ENCODE measurements at places on chromosomes 7 and 10.
A peak's percentile ranks its signal among the peaks of the same experiment; 100 is the strongest.

DNA sequence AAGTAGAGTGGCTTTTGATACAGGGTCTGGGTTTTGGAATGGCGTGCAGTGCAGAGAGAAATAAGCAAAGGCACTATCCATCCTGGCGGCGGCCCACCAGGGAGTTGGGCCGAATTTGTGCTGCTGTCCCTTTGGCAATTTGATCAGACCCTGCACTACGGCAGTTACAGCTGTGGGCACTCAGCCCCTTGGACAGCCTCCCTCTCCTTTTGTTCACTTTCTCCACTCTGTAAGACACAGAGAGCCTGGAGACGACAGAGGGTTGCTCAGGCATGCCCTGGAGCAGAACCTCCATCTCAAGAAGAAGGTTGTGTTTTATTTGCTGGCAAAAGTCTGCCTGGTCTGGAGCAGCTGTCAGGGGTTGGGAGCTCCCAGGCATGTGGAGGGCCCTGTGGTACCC, 55.8 kb downstream of the LHPP start:
- no peak for DNase-seq

GRCh38 chr7:99024066-99024465, 119.8 kb downstream of the SMURF1 start:
- no peak for DNase-seq

GRCh38 chr7:109284943-109285342, 715.3 kb downstream of the DNAJB9 start:
- DNase-seq = no peak

GRCh38 chr7:107047902-107048782, 3.6 kb downstream of the PRKAR2B start:
- DNase-seq = no peak

DNA sequence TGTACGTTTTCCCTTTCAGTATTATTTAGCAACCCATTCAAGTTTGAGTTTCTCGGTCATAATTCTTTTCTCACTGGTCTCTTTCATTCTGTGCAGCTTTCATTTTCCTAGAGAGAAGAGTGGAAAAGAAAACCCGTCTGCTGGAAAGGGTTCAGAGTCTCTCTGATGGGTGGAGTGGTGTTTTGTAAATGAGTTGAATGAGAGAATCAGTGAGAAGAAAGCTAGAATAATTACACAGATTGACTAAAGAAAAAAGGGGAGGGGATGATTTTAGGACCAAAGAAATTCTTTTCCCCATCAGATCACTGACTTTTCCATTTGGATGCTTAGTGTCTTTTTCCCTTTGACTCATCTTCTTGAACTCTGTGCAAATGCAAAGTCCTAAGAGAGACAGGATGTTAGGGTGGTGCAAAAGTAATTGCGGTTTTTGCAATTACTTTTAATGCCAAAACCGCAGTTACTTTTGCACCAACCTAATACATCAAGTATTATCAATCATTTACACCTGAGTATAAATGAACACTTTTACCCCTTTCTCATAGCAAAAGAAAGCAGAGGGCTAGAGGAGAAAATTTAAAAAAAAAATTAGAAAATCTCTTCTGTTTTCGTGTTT, 242.1 kb upstream of the SP4 start:
- no peak for DNase-seq

DNA sequence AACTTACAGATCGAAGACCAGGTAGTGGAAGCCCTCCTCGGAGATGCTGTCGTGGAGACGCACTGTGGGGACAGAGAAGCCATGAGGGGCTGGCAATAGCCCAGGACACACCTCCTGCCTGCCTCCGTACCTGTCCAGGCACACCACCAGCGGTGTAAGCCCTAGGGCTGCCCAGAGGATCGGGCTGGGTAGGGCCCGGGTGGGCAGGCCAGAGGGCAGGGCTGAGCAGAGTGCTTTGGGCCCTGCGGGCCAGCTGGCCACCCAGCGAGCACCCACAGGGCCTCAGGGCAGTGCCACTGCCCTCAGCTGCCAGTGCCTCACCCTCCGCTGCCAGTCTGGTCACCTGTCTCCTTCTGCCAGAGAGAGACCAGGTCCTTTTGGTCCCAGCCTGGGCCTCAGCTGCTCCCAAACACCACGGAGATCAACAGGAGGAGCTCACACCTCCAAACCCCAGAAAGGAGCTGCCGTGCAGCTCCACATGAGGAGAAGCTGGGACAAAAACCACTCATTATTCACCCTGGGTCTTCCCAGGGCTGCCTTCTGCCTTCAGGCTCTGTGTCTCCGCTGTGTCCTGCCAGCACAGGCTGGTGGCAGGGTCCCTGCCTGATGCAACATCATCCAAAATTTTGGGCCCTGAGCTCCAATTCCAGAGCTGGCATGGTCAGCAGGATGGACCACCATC, 58.2 kb downstream of the YKT6 start:
- no peak for DNase-seq

DNA sequence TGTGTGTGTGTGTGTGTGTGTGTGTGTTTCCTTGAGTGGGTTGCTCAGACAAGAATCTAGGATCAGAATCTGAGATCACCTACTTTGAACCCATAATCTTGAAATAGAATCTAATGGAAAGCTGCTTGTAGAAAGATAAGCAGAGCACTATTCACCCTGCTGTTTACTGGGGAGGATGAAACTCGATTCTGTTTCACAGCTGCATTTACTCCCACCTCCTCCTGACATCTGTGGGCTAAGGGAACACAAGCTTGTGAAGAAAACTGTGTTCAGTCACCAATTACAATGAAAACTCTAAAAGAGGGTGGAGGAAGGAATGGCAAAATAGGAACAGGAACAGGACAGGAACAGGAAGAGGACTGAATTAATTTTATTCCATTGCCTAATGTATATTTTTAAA, 269.5 kb downstream of the TSPAN12 start:
- no peak for DNase-seq

DNA sequence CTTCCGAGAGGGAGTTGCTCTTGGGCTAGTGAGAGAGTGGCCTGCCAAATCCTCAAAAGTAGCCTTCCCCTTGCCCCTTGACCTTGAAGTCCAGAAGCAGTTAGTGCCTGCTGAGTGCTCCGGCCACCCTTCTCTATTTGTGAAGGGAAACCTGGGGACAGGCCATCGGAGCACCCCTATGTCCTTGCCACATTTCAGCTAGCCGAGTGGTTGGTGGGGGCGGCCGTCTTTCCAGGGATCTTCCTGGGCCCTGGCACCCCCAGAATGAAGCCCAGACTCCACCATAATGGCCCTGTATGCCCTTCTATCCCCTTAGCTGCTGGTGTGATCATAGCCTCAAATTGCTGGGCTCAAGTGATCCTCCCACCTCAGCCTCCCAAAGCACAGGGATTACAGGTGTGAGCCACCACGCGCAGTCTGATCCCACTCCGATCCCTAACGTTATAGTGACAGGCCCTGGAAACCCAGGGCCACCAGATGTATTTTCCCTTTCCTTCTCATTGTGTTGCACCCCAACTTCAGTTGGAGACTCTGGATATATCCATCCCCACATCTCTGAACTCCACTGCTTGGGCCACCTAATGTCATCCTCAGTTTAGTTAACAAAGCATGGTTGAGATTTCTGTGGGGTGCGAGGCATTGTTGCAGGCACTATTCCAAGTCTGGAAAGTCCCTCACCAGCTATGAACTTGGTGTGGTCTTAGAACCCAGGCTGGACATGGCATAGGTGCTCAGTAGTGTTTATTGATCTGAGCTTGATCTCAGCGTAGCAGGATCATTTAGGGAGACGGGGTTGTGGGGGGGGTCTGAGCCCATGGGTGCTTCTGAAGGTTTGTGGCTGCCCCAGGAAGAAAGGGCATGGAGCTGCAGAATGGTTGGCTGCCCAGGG, 1.6 kb downstream of the TSPAN14 start:
- no peak for DNase-seq

GRCh38 chr10:33334805-33335550, 511 bp upstream of the NRP1 start:
- DNase-seq = peak; percentile 47

GRCh38 chr7:67809586-67809985, 813.0 kb downstream of the TYW1 start:
- DNase-seq = no peak

DNA sequence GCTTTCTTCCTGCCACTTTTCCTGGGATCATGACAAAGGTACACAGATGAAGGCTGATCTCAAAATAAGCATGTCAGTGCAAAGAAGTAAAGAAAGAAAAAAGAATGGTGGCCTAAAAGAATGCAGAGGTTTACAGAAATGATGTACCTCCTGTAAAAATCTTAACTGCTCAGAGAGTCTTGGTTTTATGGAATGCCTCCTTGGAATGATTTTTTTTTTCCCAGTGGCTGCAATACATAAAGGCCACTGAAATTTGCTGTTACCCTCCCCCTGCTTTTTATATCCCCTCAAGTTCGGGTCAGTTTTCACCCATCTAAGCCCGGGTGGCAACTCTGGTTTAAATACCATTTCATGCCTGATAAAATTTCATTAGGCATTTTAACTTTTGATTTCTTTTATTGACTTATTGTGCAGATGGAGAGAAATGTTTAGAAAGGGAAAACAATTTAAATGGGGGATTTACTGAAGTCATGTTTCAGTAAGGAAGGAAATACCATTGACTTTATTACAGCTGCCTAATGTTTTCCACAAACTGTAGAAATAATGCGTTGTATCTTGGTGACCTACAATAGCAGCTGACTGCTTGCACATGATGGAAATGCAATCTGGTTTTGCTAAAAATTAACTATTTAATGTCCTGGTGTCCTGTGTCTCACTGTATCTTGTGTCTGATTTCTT, 102.5 kb downstream of the SAMD9 start:
- no peak for DNase-seq

DNA sequence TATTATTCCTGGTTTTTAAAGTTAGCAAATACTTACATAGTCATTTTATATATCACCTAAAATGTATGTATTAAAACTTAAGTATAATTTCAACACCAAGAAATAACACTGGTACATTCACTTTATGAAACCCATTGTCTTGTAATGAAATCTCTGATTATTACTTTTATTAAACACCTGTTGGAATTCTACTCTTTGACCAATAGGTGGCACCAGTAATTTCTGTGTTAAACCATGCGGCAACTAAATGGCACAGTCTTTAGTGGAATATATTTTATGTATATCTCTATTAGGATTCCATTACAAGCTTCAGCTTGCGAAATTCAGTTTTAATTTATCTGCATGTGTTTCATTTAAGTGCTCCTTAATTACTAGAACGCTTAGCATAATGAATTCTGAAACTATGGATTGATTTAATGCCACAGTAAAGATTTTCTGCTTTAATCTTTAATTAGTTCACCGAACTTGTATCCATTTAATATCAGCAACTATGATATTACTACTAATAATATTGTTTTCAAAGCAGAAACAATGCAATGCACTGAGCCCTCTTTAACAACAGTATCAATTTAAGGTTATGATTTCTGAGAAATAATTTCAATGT, 181.3 kb downstream of the MAGI2 start:
- DNase-seq = no peak

DNA sequence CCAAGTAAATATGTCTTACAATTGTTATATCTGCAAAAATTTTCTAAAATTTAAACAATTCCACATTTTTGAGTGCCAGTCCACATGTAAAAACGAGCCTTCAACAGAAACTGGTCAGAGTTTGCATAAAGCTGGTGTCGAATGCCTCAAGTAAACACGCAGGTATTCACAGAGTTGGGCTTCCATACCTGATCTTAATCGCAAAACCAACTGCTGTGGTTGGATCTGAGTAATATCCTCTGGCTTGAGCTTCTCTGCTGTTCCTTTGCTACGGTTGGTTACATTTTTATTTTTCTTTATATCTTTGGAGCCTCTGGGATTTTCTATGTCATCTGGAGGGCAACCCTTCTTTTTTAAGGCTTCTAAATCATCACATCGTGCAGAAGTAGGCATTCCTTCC, 28.4 kb downstream of the ITGB1 start:
- DNase-seq = no peak
